WTC11 (cell line): ENCODE measurements at places on chromosomes 3 and 15. TPM values are rescaled to one million over a fixed set of nuclear protein-coding genes. Genes with fewer than 3 reads are reported as not detected.

Gene NLGN1
- total RNA-seq = 12.4 to 16.5 TPM (median 15.7 TPM) in 3 replicates

Gene MST1R
- total RNA-seq = 5.1 to 6.2 TPM (median 5.6 TPM) in 3 replicates

- no peak for DNase-seq
Measured at GRCh38 chr3:87196879-87197278, 30.2 kb upstream of the CHMP2B start.

- DNase-seq = no peak
Measured at GRCh38 chr3:123799544-123800361, 84.4 kb downstream of the MYLK start.

DNA sequence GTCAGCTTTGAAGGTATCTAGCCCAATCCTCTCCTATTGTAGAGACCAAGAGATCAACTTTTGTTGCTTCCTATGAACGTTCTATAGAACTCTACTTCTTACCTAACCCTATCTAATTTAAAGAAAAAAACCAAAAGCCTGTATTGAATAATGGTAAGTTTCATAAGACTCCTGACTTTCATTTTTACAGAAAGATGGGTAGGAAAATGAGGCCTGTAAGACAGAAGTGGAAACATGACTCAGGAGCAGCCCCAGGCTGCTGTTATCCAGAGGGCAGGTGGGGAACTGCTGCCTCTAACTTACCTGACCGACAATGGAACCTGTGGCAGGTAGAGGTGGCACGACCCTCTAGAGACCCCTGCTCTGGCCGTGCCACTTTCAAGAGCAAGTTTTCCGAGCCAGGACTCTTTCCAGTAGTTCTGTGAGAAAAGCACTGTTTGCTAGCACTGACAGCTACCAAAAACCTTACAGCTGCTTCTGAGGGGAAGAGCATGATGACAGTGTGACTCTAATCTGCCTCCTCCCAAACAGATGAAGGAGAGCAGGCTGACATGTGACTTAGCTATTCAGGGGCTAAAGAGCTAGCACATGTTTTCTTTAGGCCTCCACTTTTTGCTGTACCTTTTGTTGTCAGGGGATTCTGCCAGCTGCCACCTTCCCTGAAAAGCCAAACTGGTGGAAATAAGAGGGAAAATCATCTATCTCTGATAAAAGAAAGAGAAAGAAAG lies 17.5 kb downstream of the POPDC2 start:
- DNase-seq = no peak

Gene ERC2
- total RNA-seq = 18.6 to 23.5 TPM (median 18.8 TPM) in 3 replicates
